ENCODE measurements at places on chromosomes 16 and 17. TPM values are rescaled to one million over a fixed set of nuclear protein-coding genes. Genes with fewer than 3 reads are reported as not detected.

GRCh38 chr17:20938988-20939615 is 103.7 kb downstream of the USP22 start:
- DNase-seq: no peak

- DNase-seq: no peak
Measured at GRCh38 chr17:3308603-3309002, 10.4 kb upstream of the OR3A1 start.

DNA sequence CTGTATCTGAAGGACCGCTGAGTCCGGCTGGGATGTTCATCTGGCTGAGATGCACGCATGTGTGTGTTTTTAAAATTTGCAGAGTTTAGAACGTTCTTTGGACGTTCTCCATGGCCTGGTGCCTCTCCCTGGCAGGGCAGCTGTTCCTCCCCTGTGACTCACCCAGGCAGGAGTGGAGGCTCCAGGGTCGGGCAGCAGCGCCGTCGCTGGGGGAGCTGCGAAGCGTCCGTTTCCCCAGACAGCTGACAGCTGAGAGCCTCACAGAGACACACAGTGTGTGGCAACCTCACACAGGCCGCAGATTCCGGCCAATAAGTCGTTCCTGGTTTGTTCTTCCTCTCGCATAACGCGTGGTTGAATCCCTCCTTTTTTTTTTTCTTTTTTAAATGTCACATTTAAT is 80.6 kb downstream of the OR1D5 start:
- DNase-seq: peak; percentile 88

DNA sequence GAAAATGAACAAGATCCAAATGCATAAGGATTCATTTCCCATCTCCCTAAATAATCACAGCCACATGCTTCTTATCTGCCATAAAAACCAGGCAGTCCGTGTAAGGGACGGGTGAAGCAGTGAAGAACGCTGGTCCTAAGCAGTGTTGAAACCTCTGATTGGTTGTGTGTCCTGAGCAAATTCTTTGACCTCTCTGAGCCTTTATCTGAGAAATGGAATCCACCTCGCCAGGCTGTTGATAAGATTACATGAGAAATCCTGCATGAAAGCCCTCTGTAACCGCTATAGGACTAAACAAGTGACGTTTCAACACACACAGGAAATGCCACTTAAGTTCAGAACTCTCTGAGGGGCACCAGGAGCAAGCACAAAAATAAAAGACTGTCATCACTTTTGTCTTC is 26.8 kb downstream of the GAS7 start:
- DNase-seq: no peak

DNA sequence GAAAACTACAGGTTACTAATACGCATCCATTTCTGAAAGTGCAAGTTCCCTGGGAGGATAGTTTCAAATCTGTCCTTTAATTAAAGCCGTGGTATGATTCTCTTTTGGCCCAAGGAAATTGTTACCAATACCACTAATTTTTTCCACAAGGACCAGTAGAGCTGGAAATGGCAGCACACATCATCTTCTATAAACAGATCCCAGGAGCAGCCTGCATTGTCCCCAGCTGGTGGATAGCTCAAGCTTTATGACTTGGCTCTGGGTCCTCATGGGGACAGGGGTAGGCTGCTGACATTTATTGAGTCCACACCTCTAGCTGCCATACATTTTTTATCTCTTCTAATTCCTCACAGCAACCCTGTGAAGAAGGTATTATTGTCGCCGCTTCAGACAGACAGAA is 35.8 kb upstream of the BHLHA9 start:
- DNase-seq: no peak

GRCh38 chr16:83797013-83797412 is 10.8 kb upstream of the HSBP1 start:
- DNase-seq: no peak

DNA sequence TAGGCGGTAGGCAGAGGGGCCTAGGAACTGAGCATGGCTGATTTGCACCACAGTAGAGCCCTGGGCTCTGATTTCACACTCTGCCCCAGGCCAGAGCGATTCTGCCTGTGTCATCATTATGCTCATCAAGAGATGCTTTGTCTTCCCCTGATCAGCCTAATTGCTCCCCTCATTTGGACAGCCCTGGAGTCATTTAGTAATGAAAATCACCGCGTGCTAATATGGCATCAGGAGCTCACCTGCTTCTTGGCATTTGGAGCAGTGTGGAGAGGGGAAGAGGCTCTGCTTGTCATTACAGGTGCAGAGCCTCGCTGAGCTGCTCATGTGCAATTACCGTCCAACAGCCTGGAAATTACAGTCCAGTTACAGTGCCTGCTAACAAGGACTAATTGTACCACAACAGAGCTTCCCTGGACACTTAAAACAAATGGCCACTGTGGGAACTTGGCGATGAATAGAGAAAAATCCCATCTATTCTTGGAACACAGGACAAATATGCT is 157.1 kb upstream of the WSCD1 start:
- no peak for DNase-seq

- DNase-seq: no peak
Measured at GRCh38 chr16:86322806-86323205, 187.5 kb upstream of the FOXF1 start.

GRCh38 chr17:46720408-46720807 is 98.1 kb downstream of the WNT3 start:
- DNase-seq: no peak

GRCh38 chr17:55254375-55254774 is 10.4 kb upstream of the HLF start:
- no peak for DNase-seq

GRCh38 chr17:42428141-42428944 is 5.3 kb upstream of the CAVIN1 start:
- DNase-seq: no peak

- no peak for DNase-seq
Measured at GRCh38 chr17:79969906-79970305, 65.8 kb downstream of the TBC1D16 start.

- peak; percentile 64 for DNase-seq
Measured at GRCh38 chr17:36463916-36464764, 22.3 kb upstream of the ZNHIT3 start.

DNA sequence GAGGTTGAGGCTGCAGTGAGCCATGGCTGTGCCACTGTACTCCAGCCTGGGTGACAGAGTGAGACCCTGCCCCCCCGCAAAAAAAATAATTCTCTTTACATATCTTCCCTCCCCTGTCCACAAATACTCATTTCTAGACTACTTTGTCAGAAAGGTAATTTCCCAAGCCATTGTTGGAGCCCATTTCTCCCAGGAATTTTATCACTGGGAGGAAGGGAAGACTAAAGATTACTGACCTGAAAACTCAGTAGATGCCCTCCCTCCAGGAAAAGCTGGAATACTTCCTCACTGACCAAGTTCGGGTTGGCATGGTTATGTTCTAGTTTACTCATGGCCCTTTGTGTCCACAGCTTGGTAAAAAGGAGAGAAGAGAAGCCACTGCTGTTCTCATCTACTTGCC is 4.1 kb downstream of the CALCOCO2 start:
- DNase-seq: no peak

- DNase-seq: no peak
Measured at GRCh38 chr17:61519754-61520440, 67.7 kb downstream of the TBX4 start.

DNA sequence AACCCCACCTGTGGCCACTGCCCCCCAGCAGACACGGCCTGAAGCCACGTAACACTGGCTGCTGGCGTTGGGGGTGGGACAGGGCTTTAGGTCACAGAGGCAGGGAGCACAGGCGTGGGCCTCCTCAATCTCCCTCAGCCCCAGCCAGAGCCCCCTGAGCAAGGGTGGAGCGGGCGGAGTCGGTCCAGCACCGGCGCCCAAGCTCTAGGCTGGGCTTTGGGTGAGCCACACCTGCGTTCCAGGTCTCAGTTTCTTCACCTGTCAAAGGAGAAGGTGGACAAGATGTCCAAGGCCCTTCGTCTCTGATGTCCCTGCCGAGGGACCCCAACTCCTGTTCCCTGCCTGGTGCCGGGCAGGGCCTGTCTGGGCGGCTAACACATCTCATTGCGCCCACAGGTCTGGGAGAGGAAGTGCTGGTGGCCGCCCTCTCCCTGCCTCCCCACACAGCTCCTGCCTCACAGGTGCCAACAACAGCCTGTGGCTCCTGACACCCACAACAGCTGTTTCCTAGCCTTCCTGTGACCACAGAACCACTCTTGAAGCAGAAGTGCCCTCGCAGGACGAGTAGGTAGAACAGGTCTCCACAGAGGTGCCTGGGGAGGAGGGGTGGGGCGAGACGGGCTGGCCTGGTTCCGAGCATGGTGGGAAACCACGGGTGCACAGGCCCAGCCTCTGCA is 12.0 kb downstream of the FAM83G start:
- DNase-seq: no peak

DNA sequence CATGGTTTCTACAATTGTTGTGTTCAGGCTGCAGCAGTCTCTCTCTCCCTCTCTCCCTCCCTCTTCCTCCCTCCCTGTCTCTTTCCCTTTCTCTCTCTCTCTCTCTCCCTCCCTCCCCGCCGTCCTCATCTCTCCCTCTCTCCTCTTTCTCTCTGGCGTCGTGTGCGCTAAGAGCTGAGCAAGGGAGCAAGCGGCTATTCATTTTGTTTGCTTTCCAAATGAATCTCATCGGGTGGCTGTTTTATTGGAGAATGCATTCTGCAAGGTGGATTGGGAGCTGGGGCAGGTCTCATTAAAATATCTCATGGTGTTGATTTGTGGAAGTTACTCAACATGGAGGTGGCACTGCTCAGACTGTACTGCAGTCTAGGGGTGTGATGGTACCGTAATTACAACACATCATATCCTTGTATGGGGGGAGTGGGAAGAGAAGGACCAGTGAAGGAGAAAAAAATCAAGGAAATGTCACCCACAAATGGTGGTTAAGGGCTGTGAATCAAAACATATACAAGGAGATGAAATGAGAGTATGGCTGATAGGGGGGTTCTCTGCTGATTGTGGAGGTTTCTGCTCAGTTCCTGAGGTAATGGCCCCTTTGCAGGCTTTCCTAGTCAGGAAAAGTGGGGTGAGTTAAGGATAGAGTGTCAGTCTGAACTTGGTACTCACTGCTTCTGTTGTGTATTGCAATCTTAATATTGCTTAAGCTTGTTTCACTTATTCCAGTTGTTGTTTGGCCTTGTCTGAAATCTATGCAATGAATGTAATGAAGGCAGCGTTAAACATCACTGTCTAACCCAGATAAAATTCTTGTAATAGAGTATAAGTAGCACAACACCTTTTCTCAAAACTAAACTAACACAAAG is 2.7 kb downstream of the MSL1 start:
- DNase-seq: no peak

DNA sequence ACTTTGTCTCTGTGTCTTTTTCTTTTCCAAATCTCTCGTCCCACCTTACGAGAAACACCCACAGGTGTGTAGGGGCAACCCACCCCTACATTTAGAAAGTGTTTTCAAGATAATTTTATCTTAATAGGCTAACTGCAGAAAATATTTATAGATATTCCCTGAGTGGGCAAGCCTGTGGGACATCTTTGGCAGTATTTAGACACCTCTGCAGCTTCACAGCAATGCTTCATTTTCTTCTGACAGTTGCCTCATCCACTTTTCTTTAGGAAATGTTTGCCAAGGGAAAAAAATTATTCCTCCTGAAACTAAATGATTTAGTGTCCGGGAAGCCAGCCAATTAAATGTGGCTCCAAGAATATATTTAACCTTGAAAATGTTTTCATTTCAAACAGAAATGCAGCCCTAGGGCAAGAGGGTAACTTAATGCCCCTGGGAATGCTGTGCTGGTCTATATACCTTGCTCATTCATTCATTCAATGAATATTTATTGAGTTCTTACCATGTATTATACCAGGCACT is 290.4 kb downstream of the ABCC12 start:
- DNase-seq: no peak

Gene TAT
- 0.13 TPM for total RNA-seq

Gene ALDH3A1
- total RNA-seq: 0.27 TPM

Gene ODF4
- total RNA-seq: not detected

Gene KRT17
- not detected for total RNA-seq

Gene ASPA
- total RNA-seq: 2.5 TPM

Gene RRAD
- total RNA-seq: 95.4 TPM

Gene MEOX1
- total RNA-seq: 8.5 TPM

Gene CBX2
- 4.2 TPM for total RNA-seq

Gene SRL
- total RNA-seq: 350 TPM

Gene RHBDF1
- total RNA-seq: 16.6 TPM

Data from Right ventricle myocardium superior (tissue), 1 donor.